ENCODE measurements at places on chromosomes 2 and 18. TPM values are rescaled to one million over a fixed set of nuclear protein-coding genes. Genes with fewer than 3 reads are reported as not detected.

The PROKR1 gene
- polyA plus RNA-seq = 0.02 TPM

The CLHC1 gene
- polyA plus RNA-seq = 4.1 TPM

The ANKRD30B gene
- polyA plus RNA-seq = 0.45 TPM

The TRPM8 gene
- polyA plus RNA-seq = not detected

The ATP5F1A gene
- polyA plus RNA-seq = 326 TPM

The DCAF17 gene
- polyA plus RNA-seq = 5.8 TPM

The HOXD13 gene
- polyA plus RNA-seq = 0.51 TPM

The EVX2 gene
- not detected for polyA plus RNA-seq

The CCDC142 gene
- 6.6 TPM for polyA plus RNA-seq

The LRATD1 gene
- polyA plus RNA-seq = 0.79 TPM

The PLEK gene
- 1.6 TPM for polyA plus RNA-seq

The AFF3 gene
- 0.21 TPM for polyA plus RNA-seq

The LGALSL gene
- 2.3 TPM for polyA plus RNA-seq

The CRYGC gene
- polyA plus RNA-seq = not detected

The SCN1A gene
- 0.01 TPM for polyA plus RNA-seq

The SLC5A7 gene
- polyA plus RNA-seq = 0.11 TPM

The TOGARAM2 gene
- 0.31 TPM for polyA plus RNA-seq

The XIRP2 gene
- polyA plus RNA-seq = 0.16 TPM

The GAL3ST2 gene
- polyA plus RNA-seq = 0.09 TPM

The PRKAG3 gene
- 0.06 TPM for polyA plus RNA-seq

The HOXD9 gene
- 5.3 TPM for polyA plus RNA-seq

The GPN1 gene
- polyA plus RNA-seq = 19.7 TPM

Data from adipose tissue (tissue), 3 donors.